ENCODE measurements at places on chromosomes 6 and 20. TPM values are rescaled to one million over a fixed set of nuclear protein-coding genes. Genes with fewer than 3 reads are reported as not detected.
A peak's percentile ranks its signal among the peaks of the same experiment; 100 is the strongest.

PPARD gene
- 10.6 TPM for total RNA-seq

DNA sequence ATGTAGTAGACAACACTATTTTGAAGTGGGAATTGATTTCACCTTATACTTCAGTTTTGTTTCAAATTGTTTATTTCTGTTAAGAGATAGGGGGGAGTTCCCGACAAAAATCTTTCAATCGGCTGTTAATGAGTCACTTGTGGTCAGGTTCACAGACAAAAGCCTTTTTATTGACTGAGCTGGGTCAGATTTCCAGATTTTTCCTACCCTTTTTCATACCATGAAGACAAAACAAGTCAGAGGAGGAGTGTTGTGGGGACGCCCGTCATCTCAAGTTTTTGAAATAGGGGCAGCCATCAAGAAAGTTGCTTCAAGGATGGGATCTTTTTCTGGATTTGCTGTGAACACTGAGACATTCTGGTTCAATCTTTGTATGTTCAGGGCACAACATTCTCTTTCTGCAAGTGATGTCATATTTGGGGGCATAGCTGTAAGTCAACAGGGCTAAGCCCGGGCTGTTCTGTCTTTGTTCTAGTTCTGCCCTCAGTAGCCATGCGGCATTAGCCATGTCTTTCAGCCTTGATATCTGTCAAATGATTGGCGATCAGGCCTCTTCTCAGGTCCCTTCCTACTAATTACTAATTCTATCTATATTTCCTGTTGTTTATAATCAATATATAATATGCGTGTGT lies 496.0 kb upstream of the MARCKS start:
- no peak for DNase-seq

DNA sequence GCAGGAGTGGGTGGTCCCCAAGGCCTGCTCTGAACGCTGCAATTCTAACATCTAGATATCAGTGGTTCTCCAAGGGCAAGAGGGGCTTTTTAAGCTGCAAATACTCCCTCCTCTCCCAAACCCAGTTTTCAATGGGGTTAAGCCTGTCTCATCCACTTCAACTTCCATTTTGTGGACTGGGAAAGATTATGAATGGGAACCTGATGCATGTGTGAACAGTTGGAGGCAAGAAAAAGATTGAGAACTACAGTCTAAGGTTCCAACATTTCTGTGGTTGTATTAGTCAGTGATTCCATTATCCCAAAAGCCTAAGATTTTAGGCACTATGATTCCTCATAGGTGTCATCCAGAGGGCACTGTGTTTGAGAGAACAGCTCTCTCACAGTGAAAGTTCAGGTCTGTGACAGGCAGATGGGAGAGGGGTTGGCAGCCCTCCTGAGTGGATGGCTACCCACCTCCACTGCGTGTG lies 53.7 kb downstream of the HNF4A start:
- DNase-seq, result no peak

DDX43 gene
- total RNA-seq, result 1.1 TPM

SASH1 gene
- 91.9 TPM for total RNA-seq

SAMD3 gene
- total RNA-seq, result 4.8 TPM

DNA sequence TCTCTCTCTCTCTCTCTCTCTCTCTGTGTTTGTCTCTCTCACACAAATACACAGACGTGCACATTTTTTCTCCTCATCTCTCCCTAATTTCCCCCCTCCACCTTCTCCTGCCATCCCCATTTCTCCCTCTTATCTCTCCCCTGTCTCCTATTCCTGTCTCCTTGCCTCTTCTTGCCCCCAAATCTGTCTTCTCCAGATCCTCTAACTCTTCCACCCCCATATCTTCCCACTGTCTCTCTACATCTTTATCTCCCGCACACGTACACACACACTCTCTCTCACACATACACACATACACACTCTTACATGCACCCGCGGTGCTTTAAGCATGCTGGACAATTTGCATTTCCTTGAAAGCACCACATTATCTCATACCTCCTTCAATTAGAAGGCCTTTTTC lies 15.9 kb downstream of the KIZ start:
- no peak for DNase-seq

- no peak for DNase-seq
Measured at GRCh38 chr6:31734247-31734820, 2.0 kb downstream of the CLIC1 start.

DNA sequence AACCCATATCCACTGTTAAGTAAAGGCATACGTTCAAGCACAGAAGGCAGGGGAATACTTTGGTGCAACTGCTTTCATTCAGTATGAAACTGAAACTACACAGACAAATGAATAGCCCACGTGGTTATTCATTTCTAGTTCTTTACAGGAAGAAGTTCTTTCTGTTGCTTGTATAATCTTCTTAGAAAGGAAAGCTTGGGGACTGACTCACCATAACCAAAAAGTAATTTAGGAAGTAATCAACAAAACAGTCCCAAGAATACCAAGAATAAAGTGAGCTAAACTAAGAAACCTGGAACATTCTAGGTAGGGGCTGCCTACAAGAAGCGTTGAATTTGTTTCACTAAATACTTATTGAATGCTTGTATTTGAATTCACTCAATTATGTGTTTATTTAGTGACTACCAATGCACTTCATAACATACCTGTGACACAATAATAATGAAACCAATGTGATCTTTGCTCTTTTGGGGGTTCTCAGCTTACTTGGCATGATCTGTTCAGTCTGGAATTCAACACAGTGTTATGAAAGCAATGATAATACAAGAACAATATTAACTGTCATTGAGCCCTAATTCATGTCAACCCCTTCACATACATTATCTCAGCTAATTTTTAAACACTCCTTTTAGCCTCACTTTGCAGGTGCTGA lies 25.1 kb upstream of the KIAA0408 start:
- DNase-seq, result no peak

HLA-DOB gene
- 1.4 TPM for total RNA-seq

- peak; percentile 69 for DNase-seq
Measured at GRCh38 chr6:151475653-151476523, 17.9 kb upstream of the CCDC170 start.
